ENCODE measurements at places on chromosomes 13 and 19. TPM values are rescaled to one million over a fixed set of nuclear protein-coding genes. Genes with fewer than 3 reads are reported as not detected.

The NLRP12 gene
- not detected for total RNA-seq

The RASGRP4 gene
- total RNA-seq = 0.06 TPM

The SIRT6 gene
- 27.9 TPM for total RNA-seq

The COL4A1 gene
- total RNA-seq = 110 TPM

The PRPF31 gene
- 119 TPM for total RNA-seq

The TNNI3 gene
- total RNA-seq = 7.9 TPM

The ZNF823 gene
- 3.4 TPM for total RNA-seq

The LRRC63 gene
- 0.08 TPM for total RNA-seq

The DAND5 gene
- total RNA-seq = not detected

The CYP4F8 gene
- total RNA-seq = not detected

The LILRA1 gene
- total RNA-seq = not detected

The C5AR2 gene
- total RNA-seq = 8.9 TPM

The TEAD2 gene
- 16.8 TPM for total RNA-seq

The LMTK3 gene
- total RNA-seq = 4.4 TPM

The CBY2 gene
- total RNA-seq = not detected

The FLT1 gene
- total RNA-seq = 0.02 TPM

The LILRB5 gene
- 0.05 TPM for total RNA-seq

The MCEMP1 gene
- total RNA-seq = not detected

The METTL21C gene
- total RNA-seq = not detected

The CTXN1 gene
- 20.6 TPM for total RNA-seq

The C19orf18 gene
- not detected for total RNA-seq

The ZNF583 gene
- 2.1 TPM for total RNA-seq

The LMO7 gene
- total RNA-seq = 44.4 TPM

The DPF1 gene
- 5.0 TPM for total RNA-seq

The HNRNPM gene
- total RNA-seq = 223 TPM

The PSG7 gene
- total RNA-seq = not detected

The ZNF577 gene
- not detected for total RNA-seq

The FBXW9 gene
- total RNA-seq = 8.9 TPM

The PRR22 gene
- total RNA-seq = 1.3 TPM

The FOXO1 gene
- 10.6 TPM for total RNA-seq

The RDH13 gene
- 20.3 TPM for total RNA-seq

The ZNF100 gene
- total RNA-seq = not detected

The PSG11 gene
- not detected for total RNA-seq

The SLC10A2 gene
- not detected for total RNA-seq

The PRR20A gene
- not detected for total RNA-seq

The PNMA8B gene
- not detected for total RNA-seq

The SBK3 gene
- total RNA-seq = 1.5 TPM

The PALM3 gene
- 2.1 TPM for total RNA-seq

The RDH8 gene
- 0.13 TPM for total RNA-seq

The SERPINE3 gene
- 0.07 TPM for total RNA-seq

The KCNC3 gene
- 1.4 TPM for total RNA-seq

The ERICH4 gene
- not detected for total RNA-seq

The SLC6A16 gene
- total RNA-seq = 1.3 TPM

The SIGLEC9 gene
- not detected for total RNA-seq

The CGB2 gene
- total RNA-seq = not detected

The SPACA4 gene
- total RNA-seq = not detected

Data from A549 treated with Hydrocortisone at 1 μM for 4 hours (cell line).